ENCODE measurements at places on chromosomes 12 and 14.

GRCh38 chr14:61480704-61481285, 159.4 kb downstream of the PRKCH start:
- no peak for DNase-seq

GRCh38 chr14:43005807-43006206, 1399.1 kb downstream of the LRFN5 start:
- DNase-seq: no peak

DNA sequence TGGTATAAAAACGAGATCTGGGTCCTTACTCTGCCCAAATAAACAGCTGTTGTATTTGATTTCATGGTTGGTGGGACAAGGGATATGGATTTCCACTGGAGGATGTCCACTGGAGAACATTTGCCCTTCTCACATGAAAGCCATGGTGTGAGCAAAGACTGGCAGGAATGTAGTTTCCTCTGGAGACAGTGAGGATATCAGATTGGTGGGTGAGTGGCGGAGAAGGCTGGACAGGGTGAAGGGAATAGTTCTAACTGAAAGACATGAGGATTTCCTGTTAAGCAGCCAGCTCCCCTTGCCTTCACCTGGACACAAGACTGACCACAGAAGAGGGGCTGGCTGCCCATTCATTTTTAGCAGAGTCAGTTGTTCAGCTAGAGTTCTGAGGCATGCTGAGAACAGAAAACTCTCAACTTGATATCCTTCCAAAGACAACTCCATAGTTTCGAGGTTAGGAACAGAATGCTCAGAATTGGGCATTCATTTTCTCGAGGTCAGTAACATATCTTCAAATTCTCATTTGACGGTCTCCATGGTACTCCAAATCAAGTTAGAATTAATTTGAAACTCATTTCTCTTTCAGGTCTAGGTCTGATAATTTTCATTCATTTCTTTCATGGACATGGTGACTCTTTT, 365.7 kb downstream of the LRIG3 start:
- DNase-seq: no peak

DNA sequence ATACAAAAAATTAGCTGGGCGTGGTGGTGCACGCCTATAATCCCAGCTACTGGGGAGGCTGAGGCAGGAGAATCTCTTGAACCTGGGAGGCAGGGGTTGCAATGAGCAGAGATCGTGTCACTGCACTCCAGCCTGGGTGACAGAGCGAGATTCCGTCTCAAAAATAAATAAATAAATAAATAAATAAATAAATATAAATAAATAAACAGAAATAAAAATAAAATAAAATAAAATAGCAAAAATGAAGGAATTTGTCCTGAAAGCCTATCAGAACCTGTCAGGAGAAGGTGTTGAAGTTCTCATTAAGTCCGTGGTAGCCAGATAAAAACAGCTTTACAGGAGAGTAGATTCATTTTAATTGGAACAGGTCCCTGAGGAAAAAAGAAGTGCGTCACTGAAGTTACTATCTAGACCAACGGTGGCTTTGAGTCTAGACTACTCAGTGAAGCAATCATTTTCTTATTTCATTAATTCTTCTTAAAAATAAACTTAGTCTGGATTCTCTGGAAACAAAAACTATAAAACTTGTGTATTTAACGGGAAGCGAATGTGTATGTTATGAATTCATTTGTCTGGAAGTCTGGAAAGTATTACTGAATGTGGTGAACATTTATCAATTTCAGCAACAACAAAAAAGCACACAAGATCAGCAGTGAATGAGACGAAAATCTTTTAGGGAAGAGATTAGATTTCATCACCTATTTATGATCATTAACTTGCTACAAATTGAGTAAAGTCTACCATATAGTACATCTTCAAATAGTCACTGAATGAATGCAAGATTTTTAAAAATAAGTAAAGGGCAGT, 248.5 kb upstream of the PDE3A start:
- no peak for DNase-seq

DNA sequence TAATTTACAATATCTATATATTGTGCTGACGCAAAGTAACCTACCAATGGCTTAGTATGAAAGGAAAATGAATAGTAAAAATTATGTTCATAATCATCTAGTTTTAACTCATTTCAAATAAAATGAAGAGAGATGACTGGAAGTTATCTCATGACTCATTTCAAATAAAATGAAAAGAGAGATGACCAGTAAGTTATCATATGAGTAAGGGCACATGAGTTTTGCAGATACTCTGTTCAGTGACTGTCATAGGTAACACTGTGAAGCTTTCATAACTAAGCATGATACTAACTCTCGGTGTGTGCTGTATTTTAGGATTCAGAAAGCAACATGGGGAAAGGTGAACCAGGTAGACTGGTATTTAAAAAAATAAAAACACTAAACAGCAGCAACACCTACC, 364.5 kb upstream of the DIO2 start:
- DNase-seq: no peak

DNA sequence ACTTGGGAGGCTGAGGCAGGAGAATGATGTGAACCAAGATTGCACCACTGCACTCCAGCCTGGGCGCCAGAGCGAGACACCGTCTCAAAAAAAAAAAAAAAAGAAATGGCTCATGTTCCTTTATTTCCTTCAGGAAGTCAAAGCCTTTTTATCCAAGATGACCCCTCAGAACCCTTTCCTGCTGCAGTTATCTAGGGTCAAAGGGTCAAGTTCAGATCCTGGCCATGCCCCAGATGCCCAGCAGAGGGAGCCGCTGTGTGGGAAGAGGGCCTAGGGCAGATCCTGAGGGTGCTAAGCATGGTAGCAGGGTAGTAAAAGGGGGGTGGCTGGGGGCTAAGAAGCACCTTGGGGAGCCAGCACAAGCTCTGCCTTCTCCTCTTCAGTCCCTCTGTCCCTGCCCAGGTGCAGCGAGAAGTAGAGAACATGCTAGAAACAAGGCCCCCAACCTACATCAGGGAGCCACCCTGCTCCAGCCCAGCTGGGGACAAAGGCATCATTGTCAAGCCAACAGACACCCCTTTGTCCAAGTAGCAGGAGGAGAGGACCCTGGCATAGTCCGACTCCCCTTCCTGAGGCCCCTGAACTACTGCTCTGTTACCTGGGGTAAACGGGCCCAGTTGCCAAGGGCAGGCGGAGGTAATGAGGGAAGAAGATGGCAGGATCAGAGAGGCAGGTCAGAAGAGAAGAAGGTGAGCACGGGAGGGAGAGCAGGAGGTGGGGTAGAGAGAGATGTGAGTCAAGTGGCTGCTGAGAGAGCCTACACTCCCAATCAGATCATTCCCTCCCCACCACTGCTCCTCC, 6.5 kb downstream of the NFE2 start:
- DNase-seq: peak; percentile 30

GRCh38 chr14:97217111-97217885, 420.1 kb downstream of the VRK1 start:
- DNase-seq: no peak

DNA sequence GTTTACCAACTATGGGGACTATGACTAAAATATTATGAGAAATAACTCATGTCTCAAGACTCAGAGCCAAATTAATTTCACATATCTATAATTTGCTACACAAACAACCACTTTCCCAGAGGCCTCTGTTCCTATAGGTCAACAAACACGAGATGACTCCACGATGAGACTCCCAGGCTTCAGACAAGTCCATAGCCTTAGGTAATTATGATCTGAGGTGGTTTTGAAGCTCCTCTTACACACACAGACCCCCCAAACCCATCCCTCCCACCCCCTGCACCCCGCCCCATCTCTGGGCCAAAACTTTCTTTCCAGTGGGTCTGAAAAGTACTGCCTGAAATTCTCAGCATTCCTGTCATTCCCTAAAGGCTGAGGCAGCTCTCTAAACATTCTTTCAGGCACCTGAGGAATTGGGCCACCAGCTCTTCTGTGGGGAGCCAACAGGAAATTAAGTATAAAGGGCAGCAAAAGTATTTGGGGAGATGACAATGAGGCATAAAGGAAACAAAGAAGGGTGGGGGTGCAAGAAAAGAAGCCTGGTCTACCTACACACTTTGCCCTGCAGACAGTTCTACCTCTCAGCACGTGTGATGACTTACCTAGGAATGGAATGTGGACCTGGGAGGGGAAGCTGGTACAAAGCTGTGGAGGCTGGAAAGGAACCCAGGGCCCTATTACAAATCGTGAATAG, 143.6 kb downstream of the PAWR start:
- DNase-seq: no peak

DNA sequence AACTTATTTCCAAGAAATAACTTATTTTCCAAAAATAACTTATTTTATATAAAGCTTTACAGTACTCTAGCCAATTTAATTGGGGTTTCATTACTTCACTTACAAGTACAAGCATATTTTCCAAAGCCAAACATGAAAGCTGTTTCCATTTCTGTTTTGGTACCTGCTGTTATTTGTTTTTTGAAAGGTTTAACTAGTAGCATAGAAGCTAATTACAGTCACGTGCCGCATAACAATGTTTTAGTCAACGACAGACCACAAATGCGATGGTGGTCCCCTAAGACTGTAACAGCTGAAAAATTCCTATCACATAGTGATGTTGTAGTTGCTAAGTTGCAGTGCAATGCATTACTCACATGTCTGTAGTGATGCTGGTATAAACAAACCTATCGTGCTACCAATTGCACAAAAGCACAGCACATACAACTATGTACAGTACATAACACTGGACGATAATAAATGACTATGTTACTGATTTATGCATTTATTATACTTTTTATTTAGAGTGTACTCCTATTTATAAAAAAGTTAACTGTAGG, 21.7 kb downstream of the PTPN21 start:
- DNase-seq: no peak

GRCh38 chr12:31887109-31887811, 72.0 kb upstream of the RESF1 start:
- DNase-seq: no peak

DNA sequence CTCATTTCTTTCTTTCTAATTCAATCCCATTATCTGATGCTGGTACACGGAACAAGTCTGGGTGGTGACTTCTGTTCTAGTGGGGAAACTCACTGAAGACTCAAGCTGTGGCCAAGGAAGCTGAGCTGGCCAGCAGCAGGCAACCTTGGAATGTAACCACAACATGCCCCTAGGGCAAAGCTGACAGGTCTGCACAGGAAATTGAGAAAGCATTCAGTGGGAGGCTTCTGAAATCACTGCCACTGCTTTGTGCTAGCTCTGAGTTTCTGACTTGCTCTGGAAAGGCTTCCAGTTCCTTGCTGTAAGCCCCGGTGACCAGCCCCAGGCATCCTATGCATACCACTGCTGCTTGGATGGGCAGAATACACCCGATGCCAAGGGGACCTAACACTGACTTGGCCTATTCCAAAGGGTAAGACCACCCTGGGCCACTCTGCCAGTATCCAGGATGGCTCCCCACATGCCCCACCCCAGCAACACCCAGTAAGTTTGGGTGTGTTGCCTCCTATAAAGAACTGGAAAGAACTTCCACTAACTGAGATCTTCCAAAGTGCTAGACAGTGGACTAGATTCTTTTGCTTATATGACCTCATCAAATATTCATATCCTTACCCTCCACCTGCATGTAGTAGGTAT, 84.5 kb upstream of the CDKN3 start:
- DNase-seq: no peak

- no peak for DNase-seq
These were observed 156.8 kb downstream of the PHETA1 start for GRCh38 chr12:111211910-111212757.

- DNase-seq: no peak
These were observed 3.2 kb upstream of the GPD1 start for GRCh38 chr12:50100561-50100960.

- no peak for DNase-seq
These were observed 43.5 kb downstream of the B4GALNT3 start for GRCh38 chr12:503111-503761.

- DNase-seq: no peak
These were observed 69.9 kb upstream of the PSMA6 start for GRCh38 chr14:35222324-35222723.

GRCh38 chr12:114696443-114697242, 12.7 kb upstream of the TBX3 start:
- DNase-seq: no peak

DNA sequence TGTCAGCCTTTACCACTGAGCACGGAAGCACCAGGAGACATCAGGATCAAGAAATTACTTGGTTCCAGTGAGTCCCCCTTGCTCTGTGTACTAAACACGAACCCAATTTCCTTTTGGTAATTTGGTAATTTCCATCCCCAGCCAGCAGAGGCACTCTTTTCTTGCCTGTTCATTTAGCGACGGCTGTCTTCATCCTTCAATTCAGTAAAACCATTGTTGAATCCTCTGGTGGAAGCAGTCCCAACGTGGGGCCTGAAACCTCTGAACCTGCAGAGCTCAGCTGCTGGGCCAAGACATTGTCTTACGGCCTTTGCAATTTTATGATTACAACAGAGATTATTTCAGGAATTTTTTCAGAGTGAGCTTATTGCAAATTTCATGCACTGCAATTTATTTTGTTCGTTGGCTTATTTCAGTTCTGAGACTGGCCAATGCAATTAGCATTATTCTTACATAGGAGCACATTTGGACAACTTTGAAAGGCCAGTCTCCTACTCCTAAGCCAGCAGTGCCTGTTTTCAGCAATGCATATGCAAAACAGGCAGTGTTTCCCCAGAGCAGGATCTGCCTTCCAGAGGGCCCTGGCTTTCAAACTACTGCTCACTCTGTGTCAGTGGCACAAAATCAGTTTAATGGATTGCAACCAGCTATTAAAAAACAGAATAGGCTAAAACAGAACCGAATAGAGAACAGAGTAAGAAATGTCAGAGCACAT, 372.9 kb upstream of the TMEM132C start:
- DNase-seq: no peak

- DNase-seq: no peak
These were observed 158.9 kb downstream of the SLC5A8 start for GRCh38 chr12:101051151-101051550.

GRCh38 chr14:92519246-92520101, 5.9 kb downstream of the RIN3 start:
- no peak for DNase-seq
